ENCODE measurements at places on chromosomes 4 and X.

GRCh38 chr4:120198411-120198810 lies 131.8 kb upstream of the MAD2L1 start:
- DNase-seq: no peak

DNA sequence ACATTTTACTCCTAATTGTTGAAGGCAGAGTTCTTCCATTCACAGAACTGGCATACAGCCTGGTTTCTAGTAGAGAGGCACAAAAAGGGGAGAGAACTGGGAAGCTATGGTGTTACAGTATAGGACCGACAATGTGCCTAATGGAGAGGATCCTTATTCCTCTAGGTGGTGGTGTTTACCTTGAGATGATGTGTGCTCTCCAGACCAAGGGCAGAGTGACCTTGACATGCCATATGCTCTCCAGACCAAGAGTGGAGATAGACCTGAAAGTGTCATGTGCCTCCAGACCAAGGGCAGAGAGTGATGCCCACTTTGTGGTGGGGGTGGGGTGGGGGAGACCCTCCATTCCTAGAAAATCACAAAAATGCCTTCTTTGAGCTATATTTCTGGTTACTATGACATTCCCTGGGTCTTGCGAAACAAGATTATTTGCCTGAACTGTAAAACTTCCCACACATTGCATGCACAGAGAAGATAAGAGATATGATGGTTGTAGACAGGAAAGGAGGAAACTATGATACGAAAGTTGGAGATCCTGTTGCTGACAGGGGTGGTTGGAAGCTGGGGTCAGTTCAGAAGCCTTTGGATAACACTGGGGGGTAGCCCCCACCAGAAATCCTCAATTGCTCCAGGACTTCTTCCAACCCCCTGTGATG lies 119.7 kb downstream of the TEX13C start:
- DNase-seq: no peak

- DNase-seq: no peak
Measured at GRCh38 chr4:38670939-38671591, 7.1 kb downstream of the KLF3 start.

GRCh38 chrX:138938003-138938402 lies 226.5 kb upstream of the FGF13 start:
- no peak for DNase-seq

DNA sequence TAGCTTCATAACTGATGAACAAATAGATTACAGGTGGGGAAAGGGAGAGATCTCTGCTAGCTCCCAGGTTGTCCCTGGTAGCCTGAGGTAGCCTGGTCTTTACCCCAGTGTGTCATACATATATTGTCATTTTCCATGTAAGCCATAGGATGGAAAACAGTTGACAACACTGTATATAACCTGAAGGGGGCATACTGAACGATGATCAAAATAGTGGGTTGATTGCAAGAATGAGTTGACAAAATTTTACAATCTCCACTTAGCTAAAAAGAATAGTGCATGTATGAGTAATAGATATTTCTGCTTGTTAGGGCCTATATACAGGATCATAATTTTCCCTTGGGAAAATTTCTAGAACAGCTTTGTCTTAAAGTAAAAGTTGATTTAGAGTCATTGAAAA lies 304.1 kb upstream of the HAND2 start:
- DNase-seq: no peak

- DNase-seq: no peak
Measured at GRCh38 chr4:144591401-144591800, 54.6 kb upstream of the HHIP start.

DNA sequence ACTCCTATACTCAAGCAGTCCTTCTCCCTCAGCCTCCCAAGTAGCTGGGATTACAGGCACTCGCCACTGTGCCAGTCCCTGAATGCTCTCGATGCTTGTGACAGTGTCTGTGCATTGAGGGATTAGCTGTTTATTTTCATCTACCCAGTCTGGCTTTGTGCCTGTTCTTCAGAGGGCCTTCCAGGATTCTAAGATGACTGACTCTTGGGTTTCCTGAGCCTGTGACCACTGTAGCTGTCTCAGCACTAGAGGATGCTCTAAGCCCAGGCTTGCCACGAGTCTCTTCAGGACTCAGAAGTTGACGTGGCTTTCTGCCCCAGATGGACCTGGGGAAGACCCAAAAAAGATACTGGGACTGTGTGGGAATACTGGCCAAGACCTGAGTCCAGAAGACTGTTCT lies 201.4 kb downstream of the ARHGAP10 start:
- DNase-seq: no peak

GRCh38 chrX:119935215-119935874 lies 8.2 kb downstream of the NKAP start:
- DNase-seq: no peak

DNA sequence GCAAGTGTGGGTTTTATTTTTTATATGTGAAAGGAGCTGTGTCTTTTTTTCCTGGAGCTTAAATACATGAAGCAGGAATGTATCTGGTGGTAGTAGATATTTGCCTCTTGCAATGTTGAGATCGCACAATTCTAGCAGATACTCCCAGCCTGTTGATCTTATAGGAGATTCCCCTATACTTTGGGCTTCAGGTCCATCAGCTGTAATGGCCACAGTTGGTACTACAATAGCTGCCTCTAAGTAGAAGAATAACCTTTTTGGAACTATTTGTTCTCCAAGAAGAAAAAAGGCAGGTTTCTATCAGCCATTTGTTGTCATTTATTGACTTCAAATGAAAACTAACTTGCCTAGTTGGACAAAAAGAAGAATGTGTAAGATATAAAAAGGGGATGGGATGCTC lies 37.7 kb downstream of the LIMCH1 start:
- DNase-seq: no peak

DNA sequence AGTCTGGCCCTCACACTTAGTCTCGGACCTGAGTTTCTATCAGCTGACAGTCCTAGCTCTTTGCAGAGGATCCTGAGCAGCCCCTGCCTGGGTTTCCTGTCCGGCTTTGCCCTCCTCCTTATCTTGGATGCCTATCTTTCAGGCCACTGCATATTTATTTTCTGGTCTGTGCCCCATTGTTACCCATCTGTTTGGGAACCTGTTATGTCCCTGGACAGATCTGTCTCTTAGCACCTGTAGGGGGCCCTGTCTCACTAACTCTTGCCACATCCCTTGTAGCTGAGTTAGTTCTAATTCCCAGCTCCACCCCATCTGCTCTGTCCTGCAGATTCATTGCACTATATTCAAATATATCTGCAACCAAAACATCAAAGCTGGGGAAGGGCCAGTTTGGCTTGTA lies 514.9 kb upstream of the LCORL start:
- DNase-seq: no peak

DNA sequence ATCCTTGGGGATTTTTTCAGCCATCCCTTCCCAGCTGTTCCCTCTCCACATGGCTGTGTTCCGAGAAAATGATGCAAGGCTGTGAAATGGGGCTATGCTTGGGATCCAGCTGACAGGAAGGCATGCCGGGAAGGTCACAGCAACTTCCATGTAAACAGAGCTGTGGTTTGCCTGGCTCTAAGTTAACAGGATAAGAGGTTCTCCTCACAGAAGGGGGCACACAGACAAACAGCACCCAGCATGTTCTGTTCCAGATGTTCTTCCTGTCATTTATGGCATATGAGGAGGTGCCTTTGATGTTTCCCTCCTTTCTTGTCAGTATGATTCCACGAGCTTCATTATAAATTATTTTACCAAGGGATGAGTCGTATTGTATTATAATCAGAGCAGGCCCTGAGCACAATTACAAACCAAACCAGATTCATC lies 220.7 kb downstream of the ANTXR2 start:
- no peak for DNase-seq

DNA sequence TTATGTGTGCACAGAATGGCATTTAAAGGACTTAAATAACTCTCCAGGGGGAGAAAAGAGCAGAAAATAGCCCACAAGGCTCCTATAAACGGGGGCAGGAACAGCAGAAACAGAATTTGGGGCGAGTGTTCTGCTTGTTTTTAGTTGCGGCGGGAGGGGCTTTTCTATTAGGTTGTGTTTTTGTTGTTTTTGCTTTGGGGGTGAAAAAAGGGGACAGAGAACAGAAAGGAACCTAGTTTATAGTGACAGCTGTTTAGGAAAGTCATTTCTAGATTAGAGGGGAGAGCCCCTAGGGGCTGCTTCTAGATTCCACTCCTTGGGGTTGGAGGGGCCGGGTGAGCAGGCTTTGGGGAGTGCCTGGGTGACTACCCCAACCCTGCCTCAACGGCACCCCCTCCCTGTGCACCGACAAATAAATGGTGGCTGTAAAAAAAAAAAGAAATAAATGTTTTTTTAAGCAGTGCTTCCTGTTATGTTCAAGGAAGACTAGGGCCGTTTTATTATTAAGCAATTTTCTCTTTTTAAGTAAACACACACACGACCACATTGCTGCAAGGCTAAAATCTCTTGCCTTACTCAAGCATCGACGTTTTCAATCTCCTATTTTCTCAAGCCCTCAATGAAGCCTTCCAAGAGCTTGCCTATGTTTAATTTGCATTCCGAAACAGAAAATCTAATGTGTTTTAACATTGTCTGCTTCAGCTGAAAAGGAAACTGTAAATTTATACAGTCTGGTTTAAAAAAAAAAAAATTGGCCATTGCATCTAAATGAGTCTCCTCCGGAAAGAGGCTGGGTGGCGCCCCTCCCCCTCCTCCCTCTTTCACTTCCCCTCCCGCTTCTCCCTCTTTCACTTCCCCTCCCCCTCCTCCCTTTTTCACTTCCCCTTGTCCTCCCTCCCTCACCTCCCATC lies 123.3 kb upstream of the TBL1X start:
- no peak for DNase-seq

GRCh38 chr4:181702864-181703495 lies 540.2 kb upstream of the TENM3 start:
- no peak for DNase-seq

DNA sequence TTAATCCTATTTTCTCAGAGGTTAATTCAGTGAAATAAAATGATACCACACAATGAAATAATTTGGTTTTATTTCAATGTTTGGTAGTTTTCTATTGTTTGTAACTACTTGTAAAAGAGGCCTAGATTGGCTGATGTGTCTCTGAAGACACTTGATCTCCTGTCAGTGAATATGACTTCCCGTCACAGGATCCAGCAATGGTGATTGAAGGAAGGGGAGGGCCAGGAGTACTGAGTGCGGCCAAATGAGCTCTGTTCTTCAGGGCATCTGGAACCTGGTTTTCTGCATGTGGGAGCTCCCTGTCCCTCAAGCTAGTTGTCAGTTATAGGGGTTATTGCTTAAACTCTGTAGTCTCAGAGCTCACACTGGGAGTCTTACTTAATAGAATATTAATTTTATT lies 86.5 kb upstream of the OTUD4 start:
- DNase-seq: no peak

- no peak for DNase-seq
Measured at GRCh38 chrX:110159865-110160264, 157.0 kb downstream of the TMEM164 start.

- no peak for DNase-seq
Measured at GRCh38 chrX:65862638-65863037, 177.2 kb downstream of the VSIG4 start.

DNA sequence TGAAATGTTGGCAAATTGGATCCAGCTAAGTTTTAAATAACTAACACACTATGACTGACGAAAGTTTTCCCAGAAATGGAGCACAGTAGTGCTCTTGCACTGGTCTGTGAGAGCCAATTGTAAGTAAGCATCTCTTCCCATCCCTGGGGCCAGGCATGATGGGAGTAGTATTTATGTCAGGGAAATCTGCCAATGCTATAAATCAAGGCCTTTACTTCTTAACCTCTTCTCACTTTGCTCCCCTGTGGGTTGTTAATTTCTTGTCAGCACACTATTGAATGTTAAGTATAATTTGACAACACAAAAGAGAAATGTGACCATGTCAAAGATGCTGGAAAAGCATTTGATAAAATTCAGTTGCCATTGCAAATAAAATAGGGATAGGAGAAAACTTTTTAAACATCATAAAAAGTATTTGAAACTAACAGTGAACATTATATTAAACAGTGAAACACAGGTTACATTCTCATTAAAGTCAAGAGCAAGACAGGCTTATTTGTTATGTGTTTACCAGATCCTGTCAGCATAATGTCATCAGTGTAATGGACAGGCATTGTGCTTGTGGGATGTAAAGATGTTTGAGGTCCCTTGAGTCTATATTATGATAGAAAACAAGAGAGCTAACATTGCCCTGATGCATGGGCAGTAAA lies 5.0 kb downstream of the F8A1 start:
- DNase-seq: no peak

GRCh38 chr4:111268769-111269414 lies 646.0 kb upstream of the PITX2 start:
- DNase-seq: no peak

DNA sequence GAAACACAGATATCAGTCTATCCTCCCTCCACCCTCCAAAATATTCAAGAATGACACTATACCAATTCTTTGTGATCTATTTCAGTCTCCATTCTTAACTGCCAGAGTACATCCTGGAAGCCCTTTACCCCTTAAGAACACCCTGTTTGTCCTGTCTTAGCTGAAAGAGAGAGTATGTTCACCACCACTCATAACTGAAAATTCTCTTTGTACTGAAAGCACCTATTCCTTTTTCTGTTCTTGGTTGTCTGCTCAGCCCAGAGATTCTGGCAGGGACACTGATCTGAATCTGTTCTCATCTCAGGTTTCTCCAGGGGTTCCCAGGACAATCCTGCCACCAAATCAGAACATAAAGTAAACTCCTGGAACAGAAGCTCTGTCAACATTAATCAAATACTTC lies 25.4 kb upstream of the EREG start:
- no peak for DNase-seq

GRCh38 chrX:131262738-131263679 lies 26.1 kb downstream of the IGSF1 start:
- DNase-seq: no peak

- DNase-seq: no peak
Measured at GRCh38 chrX:11040996-11041395, 70.1 kb upstream of the HCCS start.

GRCh38 chrX:115939070-115939469 lies 231.5 kb upstream of the AGTR2 start:
- no peak for DNase-seq

DNA sequence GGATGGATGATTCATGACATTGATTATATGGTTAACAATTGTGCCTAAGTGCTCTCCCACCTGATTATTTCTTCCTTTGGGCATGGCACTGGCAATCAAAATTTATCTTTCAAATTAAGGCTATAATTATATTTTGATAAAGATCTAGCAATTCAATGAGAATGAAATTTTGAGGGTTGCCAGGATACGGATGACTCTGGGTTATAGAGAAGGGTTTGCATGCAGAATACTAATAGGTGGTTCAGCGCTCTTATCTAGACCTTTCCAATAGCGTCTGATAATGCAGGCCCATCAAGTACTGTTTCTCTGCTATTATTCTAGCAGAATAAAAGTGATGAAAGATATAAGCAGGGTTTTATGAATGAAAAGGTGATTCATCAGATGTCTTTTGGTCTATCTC lies 74.9 kb upstream of the SCML1 start:
- DNase-seq: no peak

DNA sequence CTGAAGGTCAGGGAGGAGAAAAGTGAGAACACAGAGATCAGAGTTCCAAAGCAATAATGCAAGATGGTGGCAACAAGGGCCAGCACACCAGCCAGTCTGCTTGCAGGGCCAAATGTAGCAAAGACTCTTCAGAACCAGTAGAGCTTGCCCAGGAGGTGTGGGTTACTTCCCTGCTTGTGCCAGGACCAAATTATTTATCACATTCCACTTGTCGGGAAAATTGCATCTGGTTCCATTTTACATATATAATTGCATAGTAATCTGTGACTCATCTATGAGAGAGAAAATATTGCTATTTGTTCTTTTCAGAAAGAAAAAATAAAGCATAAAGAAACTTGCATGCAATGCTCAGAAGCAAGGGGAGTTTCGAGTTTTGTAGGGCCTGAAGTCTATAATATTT lies 41.4 kb downstream of the MAML3 start:
- DNase-seq: no peak
